ENCODE measurements at places on chromosomes 3 and 15. TPM values are rescaled to one million over a fixed set of nuclear protein-coding genes. Genes with fewer than 3 reads are reported as not detected.

Gene OR5K2
- not detected for total RNA-seq

Gene ZCWPW2
- 4.9 TPM for total RNA-seq

Gene NEIL1
- total RNA-seq: 21.6 TPM

Gene NR1I2
- 0.82 TPM for total RNA-seq

Gene SLC27A2
- 1.6 TPM for total RNA-seq

Gene GNAT1
- not detected for total RNA-seq

Gene IFRD2
- total RNA-seq: 17.9 TPM

Gene GOLGA6A
- total RNA-seq: under 0.01 TPM

Gene STAC
- 6.5 TPM for total RNA-seq

Gene GRAMD1C
- 5.3 TPM for total RNA-seq

All from frontal cortex (tissue), 4 donors.